ENCODE measurements at places on chromosomes 6 and 20.

- DNase-seq = no peak
Observed at GRCh38 chr6:167232356-167232755, 58.8 kb upstream of the UNC93A start.

GRCh38 chr6:132209351-132209750 lies 191.9 kb downstream of the MOXD1 start:
- DNase-seq = no peak

DNA sequence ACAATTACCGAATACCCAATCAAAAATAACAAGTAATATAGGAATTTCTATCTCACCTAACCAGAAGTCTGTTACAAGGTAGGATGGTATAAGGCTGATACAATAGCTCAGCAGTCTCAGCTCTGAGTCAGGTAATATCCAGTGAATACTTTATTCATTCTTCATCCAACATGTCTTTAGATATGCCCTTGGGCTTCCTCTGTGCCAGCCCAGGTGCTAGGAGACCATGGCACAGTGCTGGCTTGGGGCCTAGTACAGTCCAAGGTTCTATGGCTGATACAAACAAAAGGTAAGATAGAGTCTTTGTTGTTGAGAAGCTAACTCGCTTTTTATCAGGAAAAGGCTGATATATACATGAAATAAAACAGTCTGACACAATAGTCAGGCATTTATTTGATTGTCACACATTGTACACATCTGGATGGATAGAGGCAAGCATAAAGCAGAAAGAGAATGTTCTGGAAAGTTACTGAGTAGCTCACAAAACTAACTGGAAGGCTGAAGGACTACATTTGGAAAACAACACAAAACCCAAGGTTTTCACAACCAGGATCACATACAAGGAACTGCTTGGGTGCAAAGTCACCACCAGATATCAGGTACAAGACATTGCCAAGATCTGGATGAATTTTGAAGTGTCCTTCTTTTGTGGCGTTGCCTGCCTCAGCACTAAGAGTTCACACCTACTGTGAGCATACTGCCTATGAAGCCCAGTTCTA lies 110.4 kb upstream of the SCAF8 start:
- no peak for DNase-seq

GRCh38 chr6:155120034-155120433 lies 124.9 kb downstream of the TIAM2 start:
- DNase-seq = no peak

DNA sequence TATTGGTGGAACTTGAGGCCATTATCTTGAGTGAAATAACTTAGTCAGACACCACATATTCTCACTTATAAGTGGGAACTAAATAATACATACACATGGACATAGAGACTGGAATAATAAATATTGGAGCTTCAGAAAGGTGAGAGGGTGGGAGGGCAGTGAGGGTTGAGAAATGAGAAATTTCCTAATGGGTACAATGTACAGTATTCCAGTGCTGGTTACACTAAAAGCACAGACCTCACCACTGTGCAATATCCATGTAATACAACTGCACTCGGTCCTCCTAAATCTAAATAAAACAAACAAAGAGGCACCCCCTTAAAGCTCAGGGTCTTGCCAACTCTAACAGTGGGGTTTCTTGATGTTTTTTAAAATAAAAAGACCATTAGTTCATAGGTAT lies 53.2 kb downstream of the IGF2R start:
- no peak for DNase-seq
